ENCODE measurements at places on chromosomes 1 and 21.

- no peaks in the 10 kb centered on the region for H3K36me3 ChIP-seq
- H3K27me3 ChIP-seq, result no peaks in the 10 kb centered on the region
- H3K27ac ChIP-seq, result no peak overlapping the region
- peak; percentile 72 for DNase-seq
Measured at GRCh38 chr1:165928075-165928731, 100.8 kb downstream of the UCK2 start.

DNA sequence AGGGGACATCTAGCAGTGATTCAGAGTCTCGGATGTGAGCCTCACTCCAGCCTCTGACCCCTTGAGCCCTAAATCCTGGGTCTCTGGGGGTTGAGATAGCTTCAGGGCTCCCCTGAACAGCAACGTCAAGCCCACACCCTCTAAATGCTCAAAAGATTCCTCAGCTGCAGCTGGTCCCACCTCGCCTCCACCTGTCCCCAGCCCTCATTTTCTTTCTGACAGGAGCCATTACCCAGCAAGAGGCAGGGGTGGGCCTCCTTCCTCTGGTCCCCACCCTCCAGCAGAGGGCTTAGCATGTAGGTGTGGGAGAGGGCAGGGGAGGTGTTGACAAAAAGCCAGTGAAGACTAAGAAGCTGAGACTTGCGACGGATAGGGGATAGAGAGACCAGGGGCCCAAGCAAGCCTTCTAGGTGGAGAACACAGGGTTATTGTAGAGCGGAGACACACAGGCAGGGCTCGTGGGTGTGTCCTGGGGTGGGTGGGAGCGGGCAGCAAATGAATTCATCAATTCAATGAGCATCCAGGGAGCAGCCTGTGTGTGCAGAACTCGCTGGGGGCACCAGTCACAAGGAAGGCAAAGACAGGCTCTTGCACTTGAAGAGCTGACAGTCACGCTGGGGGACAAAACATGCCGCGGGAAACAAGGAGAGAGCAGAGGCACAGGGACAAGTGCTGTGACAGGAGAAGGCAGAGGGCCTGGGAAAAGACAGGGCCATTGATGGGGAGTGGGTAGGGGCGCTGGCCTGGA is 48.9 kb upstream of the GOLT1A start:
- no peaks in the 10 kb centered on the region for H3K27me3 ChIP-seq
- H3K36me3 ChIP-seq, result peaks cover 80% of the 10 kb centered on the region
- H3K27ac ChIP-seq, result peak overlapping the region; percentile 68
- peaks cover 89% of the 10 kb centered on the region for H3K4me1 ChIP-seq
- H3K4me3 ChIP-seq, result no peak overlapping the region

DNA sequence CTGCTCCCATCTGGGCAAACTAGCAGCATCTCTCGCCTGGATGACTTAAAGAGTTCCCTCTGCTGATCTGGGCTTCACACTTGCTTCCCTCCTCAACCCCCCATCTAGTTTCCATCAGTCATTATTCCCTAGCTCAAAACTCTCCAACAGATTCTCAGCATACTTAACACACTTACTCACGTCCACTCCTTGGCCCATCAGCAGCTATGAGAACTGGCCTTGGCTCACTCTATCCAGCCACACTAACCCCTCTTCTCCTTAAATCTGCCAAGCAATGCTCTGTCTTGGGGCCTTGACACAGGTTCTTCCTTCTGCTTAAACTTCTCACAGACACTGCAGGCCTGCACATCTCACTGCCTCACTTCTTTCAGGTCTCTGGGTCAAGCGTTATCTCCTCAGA is 41.6 kb downstream of the GNG12 start:
- H3K27ac ChIP-seq, result no peak overlapping the region
- no peak overlapping the region for H3K4me3 ChIP-seq
- DNase-seq, result no peak
- H3K36me3 ChIP-seq, result no peaks in the 10 kb centered on the region
- peaks cover 11% of the 10 kb centered on the region for H3K4me1 ChIP-seq

GRCh38 chr1:6962996-6963911 is 178.0 kb downstream of the CAMTA1 start:
- H3K27me3 ChIP-seq, result peaks cover 51% of the 10 kb centered on the region
- H3K27ac ChIP-seq, result no peak overlapping the region
- H3K36me3 ChIP-seq, result no peaks in the 10 kb centered on the region
- peaks cover 29% of the 10 kb centered on the region for H3K4me1 ChIP-seq
- no peak overlapping the region for H3K4me3 ChIP-seq

DNA sequence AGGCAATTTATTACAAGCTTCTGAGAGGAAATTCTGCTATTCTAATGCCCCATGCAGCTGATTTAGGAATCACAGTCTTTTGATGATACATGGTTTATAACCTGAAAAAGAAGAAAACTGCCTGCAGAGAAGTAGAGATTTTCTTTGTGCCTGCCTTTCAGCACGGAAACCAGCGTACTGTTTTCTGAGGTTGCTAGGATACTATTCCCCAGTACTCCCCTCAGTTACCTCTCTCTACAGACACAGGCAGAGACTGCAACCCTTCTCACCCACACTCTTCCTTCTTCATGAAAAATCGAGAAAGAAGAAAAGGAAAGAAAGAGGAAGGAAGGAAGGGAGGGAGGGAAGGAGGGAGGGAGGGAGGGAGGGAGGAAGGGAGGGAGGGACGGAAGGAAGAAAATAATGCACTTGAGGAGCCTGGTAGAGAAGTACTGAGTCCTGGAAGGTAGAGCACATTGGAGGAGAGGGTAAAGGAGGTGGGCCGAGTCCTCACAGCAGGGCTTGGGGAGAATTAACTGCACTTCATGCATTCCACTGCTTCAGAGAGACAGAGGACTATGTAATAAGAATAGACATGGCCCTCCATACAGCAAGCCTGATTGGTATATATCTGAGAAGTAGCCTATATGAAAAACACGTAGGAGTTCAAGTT is 21.9 kb downstream of the RGS2 start:
- peak; percentile 55 for DNase-seq
- no peaks in the 10 kb centered on the region for H3K27me3 ChIP-seq
- H3K4me3 ChIP-seq, result no peak overlapping the region
- H3K36me3 ChIP-seq, result no peaks in the 10 kb centered on the region

DNA sequence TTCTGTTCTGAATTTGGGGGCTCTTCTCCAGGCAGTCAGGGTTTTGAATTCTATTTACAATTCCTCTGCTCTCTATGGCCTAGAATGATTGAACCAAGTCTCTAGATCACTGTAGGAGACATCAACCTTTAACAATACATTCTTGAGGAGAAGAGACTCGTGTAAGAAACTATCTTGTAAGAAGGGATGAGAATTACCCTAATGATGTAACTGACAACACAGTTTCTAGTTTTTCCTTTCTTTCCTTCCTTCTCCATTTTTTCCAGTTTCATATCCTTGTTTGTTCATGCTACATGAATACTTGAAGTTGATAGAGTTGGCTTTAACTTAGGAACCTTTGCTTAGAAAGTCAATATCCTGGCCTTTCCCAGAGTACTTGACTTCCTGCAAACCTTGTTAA is 1.3 kb upstream of the ATP1A1 start:
- DNase-seq, result peak; percentile 44
- peak overlapping the region; percentile 98 for H3K27ac ChIP-seq
- no peaks in the 10 kb centered on the region for H3K27me3 ChIP-seq
- no peak overlapping the region for H3K4me3 ChIP-seq
- no peaks in the 10 kb centered on the region for H3K36me3 ChIP-seq

DNA sequence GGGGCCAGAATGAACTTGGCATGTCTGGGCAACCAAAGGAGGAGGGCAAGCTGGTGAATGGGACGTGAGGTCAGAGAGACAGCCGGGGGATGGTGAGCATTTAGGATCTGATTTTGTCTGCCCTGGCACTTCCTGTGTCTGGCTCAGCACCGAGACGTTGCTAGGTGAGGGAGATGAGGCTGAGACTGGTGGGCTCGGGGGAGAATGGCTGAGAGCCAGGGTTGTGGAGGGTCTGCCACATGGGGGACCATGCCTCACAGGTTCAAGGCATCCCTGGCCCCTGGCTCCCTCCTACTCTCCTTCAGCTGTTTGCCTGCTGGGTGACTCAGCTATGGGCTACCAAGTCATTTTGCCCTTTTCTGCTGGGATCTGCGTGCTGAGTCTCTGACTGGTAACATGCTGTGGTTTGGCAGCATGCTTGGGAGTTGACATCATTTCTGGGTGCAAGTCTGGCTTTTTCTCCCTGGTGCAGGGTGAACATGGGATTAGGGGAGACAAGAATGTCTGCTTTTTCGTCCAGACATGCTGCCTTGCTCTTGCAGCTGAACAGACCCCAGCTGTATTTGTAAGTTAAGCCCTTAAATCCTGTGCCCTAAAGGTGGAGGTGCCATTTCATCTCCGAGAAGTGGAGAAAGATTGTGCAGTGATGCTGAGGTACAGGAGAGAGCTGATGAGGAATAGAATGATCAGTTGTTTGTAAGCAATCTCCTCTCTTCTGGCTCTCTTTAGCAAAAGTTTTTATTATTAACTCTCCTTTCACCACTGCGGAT is 17.6 kb downstream of the GALNT2 start:
- peak overlapping the region; percentile 60 for H3K27ac ChIP-seq
- no peaks in the 10 kb centered on the region for H3K27me3 ChIP-seq
- H3K4me1 ChIP-seq, result peaks cover 84% of the 10 kb centered on the region
- no peak overlapping the region for H3K4me3 ChIP-seq
- DNase-seq, result peak; percentile 34
- H3K36me3 ChIP-seq, result peaks cover 5% of the 10 kb centered on the region

GRCh38 chr1:67304023-67304422 is 3.6 kb upstream of the IL12RB2 start:
- no peaks in the 10 kb centered on the region for H3K36me3 ChIP-seq
- no peak for DNase-seq
- H3K27me3 ChIP-seq, result no peaks in the 10 kb centered on the region
- H3K4me3 ChIP-seq, result no peak overlapping the region
- no peak overlapping the region for H3K27ac ChIP-seq
- H3K4me1 ChIP-seq, result peaks cover 13% of the 10 kb centered on the region

DNA sequence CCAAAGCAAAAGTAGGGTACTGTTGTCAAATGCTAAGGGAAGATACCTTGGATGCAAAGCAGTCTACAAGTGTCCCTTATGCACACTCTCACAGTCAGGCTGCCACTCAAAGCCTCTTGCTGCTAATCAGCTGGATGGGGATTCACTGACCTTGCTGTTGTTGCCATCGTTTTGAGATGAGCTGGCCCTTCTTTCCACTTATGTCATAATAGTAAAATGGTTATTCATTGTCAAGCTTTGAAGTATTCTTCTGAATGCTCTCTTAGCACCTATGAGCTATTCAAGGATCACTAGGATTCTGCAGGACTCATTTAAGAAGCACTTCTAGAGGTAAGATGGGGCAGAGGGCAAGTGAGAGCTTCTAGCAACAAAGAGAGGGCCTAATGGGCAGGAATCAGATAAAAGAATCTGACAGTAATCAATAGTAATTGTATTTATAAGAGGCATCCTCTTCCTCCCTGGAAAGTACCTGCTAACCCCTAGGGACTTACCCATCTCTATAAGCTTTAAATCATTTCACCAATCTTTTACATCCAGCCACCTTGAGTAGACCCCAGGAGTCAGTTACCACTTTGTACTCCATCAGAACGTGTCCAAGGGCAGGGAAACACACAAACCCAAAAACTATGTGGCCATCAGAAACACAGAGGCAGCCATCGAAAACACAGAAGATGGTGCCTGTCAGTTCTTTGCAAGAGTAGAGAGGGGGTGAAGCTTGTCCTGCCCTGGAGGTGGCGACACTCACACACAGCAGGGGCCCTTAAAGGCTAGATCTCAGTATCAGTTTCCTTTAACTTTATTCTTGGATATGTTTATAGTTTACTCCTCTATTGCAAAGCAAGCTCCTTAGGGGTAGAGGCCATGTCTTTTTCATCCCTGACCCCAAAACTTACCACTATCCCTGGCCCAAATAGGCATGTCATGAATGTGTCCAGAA is 103.7 kb upstream of the NFIA start:
- no peaks in the 10 kb centered on the region for H3K27me3 ChIP-seq
- H3K4me1 ChIP-seq, result no peaks in the 10 kb centered on the region
- H3K27ac ChIP-seq, result no peak overlapping the region

DNA sequence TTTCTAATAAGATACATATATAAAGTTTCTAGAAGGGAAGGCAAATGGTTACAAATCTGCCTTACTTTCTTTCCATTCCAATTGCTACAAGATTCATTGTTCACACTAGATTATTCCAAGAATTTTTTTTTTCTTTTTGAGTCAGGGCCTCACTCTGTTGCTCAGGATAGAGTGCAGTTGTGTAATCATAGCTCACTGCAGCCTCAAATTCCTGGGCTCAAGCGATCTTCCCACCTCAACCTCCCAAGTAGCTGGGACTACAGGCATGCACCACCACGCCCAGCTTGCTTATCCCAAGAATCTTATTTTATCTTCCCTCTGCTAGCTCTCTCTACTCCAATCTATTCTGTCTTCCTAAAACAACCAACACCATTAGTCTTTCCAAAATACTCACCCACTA is 81.8 kb downstream of the KIAA0319L start:
- no peak overlapping the region for H3K4me3 ChIP-seq
- no peak for DNase-seq
- no peaks in the 10 kb centered on the region for H3K27me3 ChIP-seq
- H3K27ac ChIP-seq, result no peak overlapping the region
- H3K36me3 ChIP-seq, result peaks cover 75% of the 10 kb centered on the region

DNA sequence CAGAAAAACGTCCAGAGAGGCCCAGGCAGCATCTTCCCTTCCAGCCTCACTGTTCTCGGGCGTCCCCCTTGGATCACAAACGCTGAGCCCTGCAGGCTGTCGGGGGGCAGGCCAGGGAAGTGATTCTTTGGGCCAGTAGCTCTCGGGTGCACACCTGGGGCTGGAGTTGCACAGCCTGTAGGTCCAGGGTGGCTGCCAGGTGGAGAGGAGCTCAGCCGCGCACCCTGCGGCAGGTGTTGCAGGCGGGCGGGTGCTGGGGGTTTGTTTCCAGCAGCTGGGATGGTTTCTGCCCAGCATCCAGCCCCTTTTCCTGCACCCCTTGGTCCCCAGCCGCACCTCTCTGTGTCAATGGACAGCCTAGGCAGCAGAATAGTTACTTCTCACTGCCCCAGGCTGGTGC is 15.7 kb downstream of the PRDM16 start:
- H3K36me3 ChIP-seq, result no peaks in the 10 kb centered on the region
- H3K4me3 ChIP-seq, result no peak overlapping the region
- H3K27ac ChIP-seq, result no peak overlapping the region
- H3K27me3 ChIP-seq, result no peaks in the 10 kb centered on the region

- H3K27me3 ChIP-seq, result no peaks in the 10 kb centered on the region
- DNase-seq, result no peak
- H3K27ac ChIP-seq, result no peak overlapping the region
- peaks cover 38% of the 10 kb centered on the region for H3K36me3 ChIP-seq
Measured at GRCh38 chr1:154219541-154219940, 1.2 kb upstream of the UBAP2L start.

GRCh38 chr1:980137-980571 is 1.7 kb downstream of the PERM1 start:
- peaks cover 7% of the 10 kb centered on the region for H3K4me1 ChIP-seq
- no peaks in the 10 kb centered on the region for H3K36me3 ChIP-seq
- H3K27me3 ChIP-seq, result peaks cover 40% of the 10 kb centered on the region
- no peak overlapping the region for H3K4me3 ChIP-seq
- H3K27ac ChIP-seq, result no peak overlapping the region

All from stomach (tissue), 19 donors.